ENCODE measurements at places on chromosomes 11 and 22.

DNA sequence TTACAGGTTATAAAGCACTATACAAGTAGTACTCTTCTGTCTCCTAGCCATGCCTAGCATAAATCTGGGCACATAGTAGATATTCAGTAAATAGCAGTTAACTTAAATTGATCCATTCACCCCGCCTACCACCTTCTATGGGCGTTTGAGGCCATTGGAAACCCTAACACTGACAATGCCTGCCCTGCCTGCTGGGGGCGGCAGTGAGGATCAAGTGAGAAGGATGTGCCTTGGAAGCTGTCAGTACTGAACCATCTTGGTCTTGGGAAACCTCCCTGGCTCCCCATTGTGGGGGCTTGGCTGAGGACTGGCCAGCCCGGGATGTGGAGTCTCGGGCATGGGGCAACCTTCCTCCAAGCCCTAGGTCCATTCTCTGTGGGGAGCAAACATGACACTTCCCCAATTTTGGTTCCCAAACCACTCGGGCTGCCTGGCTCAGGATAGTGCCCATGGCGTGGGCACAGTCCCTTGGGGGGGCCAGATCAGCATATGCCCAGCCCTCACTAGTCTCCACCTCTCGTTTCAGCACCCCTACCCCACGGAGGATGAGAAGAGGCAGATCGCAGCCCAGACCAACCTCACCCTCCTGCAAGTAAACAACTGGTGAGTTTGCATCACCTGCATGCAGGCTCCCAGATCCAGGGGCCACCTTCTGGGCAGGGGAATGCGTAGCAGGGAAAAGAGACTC, 67.4 kb downstream of the FEZ1 start:
- DNase-seq: no peak

DNA sequence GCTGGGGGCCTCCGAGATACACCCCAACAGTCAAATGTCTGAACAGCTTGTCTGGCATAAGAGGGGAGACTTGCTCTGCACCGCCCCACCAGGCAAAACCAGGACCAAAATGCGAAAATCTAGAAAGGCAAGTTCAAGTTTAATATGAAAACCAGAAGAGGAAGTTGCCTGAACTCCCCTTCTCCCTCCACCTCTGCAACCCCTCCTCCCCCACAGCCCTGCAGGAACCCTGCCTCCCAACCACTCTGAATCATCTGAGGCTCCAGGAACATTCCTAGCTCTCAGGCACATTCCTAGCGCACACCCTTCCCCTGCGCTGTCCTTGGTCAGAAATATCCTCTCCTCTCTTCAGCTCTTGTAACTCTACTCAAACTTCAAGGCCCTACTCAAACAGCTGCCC, 36.7 kb downstream of the ISX start:
- no peak for DNase-seq

- DNase-seq: no peak
These were observed 69.6 kb downstream of the CDKN1C start for GRCh38 chr11:2815762-2816496.

GRCh38 chr11:126414615-126415014, 59.1 kb downstream of the ST3GAL4 start:
- no peak for DNase-seq

- DNase-seq: peak; percentile 63
These were observed 43.2 kb downstream of the NEU3 start for GRCh38 chr11:75031771-75032549.

DNA sequence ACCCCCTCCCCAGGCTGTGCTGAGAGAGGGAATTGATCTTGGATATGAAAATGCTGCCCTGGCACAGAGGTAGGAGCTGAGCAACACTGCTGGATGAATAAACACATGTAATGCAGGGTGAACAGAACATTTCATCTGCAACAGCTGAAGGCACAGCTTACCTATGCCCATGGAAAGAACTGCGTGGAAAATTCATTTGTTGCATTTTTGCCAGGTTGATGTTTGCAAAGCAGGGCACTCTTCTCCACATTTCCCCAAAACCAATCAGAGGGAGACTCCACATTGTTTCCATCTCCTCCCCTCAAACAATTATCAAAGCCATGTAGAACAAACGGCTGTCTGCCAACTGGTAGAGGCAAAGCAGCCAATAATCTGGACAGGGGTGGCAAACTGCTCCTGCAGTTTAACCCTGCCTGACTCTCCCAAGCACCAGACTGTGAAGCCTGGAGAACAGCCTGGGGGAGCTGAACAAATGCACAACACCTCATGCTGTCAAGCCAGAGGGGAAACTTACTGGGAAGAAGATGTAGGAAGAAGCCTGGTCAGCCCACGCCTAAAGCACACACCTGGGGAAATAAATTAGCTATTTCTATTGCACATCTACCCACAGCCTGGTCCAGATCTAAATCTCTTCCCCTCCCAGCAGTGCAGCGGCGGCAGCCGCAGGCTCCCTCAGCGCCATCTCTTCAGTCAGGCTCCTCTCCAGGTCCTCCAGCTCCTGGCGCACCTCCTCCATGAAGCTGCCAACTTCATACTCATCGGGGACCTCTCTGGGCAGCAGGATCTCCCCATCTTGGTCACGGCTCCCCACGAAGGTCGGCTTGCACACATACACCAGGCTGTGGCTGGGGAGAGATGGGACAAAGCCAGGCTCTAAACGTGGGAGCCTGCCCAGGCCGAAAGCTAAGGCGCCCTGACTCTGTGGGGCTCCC, 44.3 kb downstream of the DKK3 start:
- DNase-seq: no peak

DNA sequence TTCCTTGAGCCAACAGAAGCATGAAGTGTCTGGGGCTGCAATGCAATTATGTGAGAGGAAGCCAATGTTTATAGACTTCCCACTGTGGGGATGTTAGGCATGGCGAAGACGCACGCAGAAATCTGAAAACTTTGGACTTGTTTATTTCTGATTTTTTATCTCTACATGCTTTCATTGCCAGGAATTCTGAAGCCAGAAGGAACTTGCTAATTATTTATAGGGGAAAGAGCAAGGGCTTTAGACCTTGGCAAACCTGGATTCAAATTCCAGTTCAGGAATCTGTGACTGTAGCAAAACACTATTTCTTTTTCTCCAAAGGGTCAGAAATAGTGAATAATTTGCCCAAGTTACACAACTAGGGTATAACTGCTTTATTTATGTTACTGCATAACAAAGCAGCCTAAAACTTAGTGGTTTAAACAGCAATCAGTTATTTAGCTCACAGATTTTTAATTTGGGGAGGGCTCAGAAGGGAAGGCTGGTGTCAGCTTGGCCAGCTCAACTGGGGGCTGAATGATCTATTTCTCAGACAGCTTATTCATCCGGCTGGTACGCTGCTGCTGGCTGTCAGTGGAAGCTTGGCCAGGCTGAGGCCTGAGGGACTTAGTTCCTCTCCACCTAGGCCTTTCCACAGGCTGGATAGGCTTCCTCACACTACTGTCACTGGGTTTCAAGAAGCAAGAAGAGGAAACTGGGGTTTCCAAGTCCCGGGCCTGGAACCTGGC, 1.9 kb upstream of the OR6Q1 start:
- DNase-seq: no peak

DNA sequence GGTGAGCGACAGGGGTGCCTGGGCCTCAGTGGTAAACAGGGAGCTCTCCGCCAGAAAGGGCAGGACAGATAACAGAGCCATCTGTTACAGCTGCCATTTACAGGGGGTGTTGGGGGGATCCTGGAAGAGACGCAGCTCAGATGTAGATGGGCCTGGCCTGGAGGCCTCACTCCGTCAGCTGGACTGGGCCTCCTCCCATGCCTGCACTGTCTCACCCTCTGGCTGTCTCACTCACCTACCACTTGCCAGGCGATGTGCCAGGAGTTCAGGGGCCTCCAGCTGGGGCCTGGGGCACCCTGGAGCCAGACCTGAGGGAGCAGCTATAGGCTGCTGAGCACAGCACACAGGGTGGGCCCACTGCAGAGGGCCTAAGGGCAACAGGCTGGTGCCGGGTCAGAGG, 16.3 kb upstream of the SUSD2 start:
- no peak for DNase-seq

DNA sequence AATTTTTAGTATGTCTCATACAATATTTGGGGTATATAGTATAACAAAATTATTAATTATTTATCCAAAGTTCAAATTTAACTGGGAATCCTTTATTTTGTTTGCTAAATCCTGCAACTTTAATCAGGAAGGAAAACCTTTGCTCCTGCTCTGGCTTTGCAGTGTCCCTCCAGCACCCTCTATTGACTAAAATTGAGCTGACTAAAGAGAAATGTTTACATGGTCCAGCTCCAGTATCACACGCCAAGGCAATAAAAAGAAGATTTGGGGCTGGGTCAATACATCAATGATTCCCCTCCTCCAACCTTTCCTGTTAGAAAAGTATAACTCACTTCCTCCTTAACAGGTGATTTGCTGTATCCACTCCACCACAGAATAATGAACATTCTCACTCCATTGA, 153.0 kb upstream of the LRRC4C start:
- DNase-seq: no peak

- no peak for DNase-seq
These were observed 193.6 kb upstream of the DDI1 start for GRCh38 chr11:103842795-103843194.

- peak; percentile 87 for DNase-seq
These were observed at the start of gene ZBTB44 for GRCh38 chr11:130314750-130315285. Gene ZBTB44 (minus strand): TSS chr11:130314917. CDS start chr11:130261873, 53,044 bp downstream.

DNA sequence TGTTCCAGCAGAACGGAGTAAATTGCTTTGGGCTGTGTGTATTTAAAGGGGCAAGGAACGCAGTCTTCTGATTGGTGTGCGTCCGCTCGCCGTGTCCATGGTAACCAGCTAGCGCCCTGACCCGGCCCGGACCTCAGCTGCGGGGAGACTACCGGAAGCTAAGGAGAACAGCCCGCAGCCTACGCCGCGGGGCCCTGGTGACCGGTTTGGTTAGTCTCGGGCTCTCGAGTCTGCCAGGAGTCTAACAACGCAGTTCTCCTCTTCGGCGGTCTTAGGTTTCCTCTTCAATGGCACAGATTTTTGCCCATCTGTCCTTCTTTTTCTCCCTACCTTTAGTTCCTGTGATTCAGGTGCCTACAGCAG, 3.5 kb upstream of the OR56A3 start:
- no peak for DNase-seq

GRCh38 chr11:8257003-8257664, 6.5 kb downstream of the LMO1 start:
- no peak for DNase-seq

DNA sequence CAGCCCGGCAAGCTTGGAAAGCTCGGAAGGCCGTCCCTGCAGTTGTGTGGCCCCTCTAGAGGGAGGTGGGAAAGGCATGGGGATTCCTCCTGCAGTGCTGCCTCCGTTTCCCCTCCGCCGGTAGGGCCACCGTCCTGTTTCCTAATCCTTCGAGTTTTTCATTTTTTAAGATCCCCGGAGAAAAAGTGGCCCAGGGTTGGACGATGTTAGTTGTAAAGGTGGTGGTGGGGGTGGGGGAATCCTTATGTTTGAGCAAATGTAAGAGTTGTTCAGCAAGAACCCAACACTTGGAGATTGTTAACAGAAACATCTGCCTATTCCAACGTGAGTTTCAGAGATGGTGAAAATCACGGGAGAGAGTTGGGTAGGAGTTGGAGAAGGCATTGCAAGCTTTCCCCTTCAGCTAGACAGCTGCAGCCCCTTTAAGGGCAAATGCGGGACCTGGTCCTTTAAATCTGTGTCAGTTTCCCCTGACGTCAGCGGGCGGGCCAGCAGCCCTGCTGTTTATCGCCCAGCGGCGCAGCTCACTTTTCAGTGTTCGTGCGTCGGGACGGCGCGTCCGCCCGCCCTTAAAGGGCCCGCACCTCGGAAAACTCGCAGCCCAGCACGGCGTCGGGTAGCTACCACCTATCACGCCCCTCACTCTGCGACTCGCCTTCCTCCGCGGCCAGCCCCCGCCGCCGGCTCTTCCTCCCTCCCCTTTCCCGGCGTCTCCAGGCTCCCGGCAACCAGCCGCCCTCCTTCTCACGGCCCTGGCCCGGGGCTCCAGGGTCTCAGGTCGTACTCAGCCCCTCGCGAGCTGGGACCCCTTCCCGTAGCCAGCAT, at the start of gene SIDT2:
SIDT2 (plus strand) TSS at position 534 of the 825 bp plus-strand sequence. CDS start 521 bp downstream, outside the sequence.
- peak; percentile 82 for DNase-seq

- DNase-seq: peak; percentile 77
These were observed 10.0 kb upstream of the MFRP start for GRCh38 chr11:119356349-119357031.

DNA sequence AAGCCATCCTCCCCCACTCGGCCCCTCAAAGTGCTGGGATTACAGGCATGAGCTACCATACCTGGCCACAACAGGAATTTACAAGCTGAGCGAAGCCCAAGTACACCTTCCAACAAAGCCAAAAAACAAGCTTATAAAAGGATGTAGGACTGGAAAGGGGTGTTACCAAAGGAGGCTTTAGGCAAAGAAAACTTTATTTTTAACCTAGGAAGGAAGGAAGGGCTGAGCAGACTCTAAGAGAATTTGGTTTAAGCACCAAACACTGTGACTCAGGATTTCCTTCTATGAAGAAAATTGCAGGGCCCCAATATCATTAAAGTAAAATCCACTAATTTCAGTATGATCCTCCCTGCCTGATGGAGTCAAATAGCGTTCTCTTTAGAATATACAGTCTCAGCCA, 12.1 kb downstream of the DENND5A start:
- no peak for DNase-seq

DNA sequence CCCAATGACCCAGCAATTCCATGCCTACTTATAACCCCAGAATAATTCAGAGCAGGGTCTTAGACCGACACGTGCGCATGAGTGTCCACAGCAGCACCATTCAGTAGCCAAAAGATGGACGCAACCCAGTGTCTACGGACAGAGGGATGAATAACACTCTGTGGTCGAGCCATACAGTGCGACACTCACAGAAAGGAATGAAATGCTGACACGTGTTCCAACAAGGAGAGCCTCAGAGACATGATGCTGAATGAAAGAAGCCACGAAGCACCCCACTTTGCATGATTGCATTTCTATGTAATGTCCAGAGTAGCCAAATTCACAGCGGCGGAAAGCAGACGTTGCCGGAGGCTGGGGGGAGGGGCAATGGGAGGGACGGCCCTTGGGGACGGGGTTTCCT, 134.4 kb downstream of the CTTN start:
- DNase-seq: no peak

- no peak for DNase-seq
These were observed 101.0 kb downstream of the USP35 start for GRCh38 chr11:78289552-78290292.

DNA sequence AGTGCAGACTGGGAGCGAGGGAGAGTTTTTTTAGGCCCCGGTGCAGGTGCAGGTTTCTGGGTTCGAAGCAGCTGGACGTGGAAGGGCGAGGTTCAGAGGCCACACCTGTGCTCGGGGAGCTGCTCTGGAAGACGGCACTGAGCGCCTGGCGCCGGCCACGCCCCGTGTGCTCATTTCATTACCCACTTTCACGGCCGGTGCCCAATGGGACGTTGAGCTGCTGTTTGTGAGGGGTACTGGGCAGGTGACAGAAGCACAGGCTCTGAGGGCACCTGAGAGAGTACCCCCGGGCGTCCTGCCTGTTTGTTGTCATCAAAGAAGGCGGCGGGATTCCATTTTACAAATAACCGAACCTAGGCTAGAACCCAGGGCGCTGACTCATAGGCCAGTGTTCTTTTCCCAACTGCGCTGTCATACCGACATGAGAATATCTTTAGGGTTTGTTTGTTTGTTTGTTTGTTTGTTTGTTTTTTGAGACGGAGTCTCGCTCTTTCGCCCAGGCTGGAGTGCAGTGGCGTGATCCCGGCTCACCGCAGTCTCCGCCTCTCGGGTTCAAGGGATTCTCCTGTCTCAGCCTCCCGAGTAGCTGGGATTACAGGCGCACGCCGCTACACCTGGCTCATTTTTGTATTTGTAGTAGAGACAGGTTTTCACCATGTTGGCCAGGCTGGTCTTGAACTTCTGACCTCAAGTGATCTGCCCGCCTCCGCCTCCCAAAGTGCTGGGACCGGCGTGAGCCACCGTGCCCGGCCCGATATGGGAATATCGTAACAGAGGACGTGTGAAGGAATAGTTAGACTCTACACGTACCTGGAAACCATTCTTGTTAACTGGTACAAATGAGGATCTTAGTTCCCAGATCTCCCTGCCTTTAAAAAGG, 16.6 kb upstream of the SPTBN2 start:
- peak; percentile 62 for DNase-seq

Measured in activated CD4-positive, CD25-positive, alpha-beta regulatory T cell treated with anti-CD3 and anti-CD28 coated beads, Interleukin-2, amount 50 U/mL, for 72 hours (primary cell).